Chondrocyte (in vitro differentiated cells): ENCODE measurements at places on chromosomes 2 and 18.

- no peak for DNase-seq
These were observed 45.0 kb downstream of the METTL4 start for GRCh38 chr18:2526329-2526728.

DNA sequence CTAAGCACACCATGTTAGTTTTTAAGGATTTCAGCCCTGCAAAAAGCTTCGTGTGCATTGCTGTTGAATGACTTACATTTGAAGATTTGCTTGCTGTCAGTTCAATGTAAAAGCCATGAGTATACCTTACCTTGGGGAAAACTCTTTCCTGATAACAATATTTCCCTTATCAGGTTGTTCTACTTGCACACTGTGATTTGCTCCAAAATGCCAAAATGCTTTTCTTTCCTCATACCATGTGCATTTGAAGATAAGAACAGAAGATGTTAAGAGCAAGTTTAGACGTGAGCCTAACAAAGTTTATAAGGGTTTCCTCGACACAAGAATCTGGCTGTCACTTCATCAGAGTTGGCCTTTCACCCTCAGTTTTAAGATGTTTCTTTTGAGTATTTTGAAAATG, 57.6 kb downstream of the SCN1A start:
- no peak for DNase-seq

GRCh38 chr2:95382192-95382591, 20.3 kb upstream of the FAHD2A start:
- no peak for DNase-seq

DNA sequence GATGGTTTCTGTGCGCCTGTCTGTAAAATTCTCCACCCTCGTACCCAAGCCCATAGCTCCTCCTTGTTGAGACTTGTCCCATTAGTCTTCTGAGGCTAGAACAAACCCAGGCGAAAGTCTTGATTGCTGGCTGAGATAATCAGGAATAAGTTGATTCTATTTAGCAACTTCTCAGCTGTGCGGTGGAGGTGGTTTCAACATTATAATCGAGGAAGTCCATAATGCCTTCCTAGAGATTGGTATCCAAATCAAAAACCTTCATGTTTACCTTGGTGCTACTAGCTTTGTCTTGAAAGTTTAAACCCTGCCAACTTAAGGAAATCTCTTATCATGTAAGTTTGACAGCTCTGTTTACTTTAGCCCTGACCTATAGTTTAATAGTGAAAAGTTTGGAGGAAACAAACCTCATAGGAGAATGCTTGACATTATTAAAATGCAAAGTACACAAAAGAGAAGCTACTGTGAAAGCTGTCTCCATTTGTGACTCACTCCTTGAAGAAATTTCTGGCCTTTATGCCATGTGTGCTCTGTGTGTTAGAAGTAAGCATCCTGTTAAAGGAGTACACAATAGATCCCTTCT, 36.6 kb upstream of the DSC1 start:
- no peak for DNase-seq
